ENCODE measurements at places on chromosomes 7 and 10.

GRCh38 chr7:67637023-67637358 is 640.4 kb downstream of the TYW1 start:
- no peak for DNase-seq

DNA sequence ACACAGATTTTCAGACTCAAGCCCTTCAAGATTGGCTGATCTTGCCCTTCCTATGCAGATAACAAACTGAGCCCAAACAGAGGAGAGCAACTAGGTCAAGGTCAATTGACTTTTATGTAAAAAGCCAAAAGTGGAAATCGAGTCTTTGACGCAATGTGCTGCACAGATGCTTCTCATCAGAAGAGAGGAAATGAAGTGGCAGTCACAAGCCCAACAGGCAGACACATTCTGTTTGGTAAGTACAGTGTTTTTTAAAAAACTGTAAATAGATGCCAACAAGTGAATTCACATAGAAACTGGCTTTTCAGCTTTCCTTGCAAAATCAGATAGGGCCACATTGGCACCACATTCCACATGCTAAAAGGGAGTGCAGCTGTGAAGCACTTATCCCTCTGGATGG is 606.6 kb downstream of the KCNMA1 start:
- no peak for DNase-seq

- DNase-seq: no peak
These were observed 27.5 kb upstream of the BTBD16 start for GRCh38 chr10:122243550-122243949.

- no peak for DNase-seq
These were observed 8.9 kb upstream of the GRK5 start for GRCh38 chr10:119198438-119198837.

DNA sequence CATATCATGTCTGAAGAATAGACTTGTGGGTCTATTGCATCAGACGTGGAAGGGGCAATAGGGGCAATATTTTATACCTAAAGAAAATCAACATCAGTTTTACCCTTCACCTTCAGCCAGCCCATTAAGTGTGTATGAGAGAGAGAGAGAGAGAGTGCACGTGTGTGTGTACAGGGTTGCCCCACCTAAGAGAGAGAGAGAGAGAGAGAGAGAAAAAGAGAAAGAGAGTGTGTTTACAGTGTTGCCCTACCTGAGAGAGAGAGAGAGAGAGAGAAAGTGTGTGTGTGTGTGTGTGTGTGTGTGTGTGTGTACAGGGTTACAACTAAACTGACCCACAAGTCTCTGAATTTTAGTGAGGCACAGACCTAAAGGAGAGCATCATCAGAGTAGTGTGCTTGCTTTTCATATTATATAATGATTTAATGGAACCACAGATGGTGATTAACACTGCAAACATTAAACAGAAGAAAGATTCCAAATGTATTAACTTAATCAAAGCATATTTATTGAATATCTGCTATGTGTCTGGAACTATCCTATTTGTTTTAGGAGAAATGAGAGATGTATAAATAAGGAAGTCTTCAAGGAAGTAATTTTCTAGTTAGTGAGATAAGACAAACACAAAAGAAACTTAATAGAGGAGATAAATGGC is 66.8 kb downstream of the CD36 start:
- no peak for DNase-seq

DNA sequence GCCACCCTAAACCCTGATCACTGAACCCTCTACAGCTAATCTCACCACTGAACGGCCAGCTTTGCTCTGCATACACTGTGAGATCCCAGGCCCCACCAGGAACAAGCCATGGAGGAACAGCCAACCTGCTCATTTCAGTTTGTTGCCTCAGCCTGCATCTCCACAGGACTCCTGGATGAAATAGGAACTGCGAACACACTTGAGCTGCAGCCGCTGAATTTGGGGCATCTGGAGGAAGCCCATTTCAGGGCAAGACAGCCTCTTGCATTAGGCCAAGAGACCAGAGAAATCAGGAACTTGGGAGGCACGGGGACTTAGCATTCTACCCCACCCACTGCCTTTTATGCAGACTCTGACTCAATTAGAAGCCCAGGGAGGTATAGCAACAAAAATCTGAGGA is 14.5 kb upstream of the EGR2 start:
- no peak for DNase-seq

- DNase-seq: no peak
These were observed 3.0 kb downstream of the GSAP start for GRCh38 chr7:77413128-77413527.

DNA sequence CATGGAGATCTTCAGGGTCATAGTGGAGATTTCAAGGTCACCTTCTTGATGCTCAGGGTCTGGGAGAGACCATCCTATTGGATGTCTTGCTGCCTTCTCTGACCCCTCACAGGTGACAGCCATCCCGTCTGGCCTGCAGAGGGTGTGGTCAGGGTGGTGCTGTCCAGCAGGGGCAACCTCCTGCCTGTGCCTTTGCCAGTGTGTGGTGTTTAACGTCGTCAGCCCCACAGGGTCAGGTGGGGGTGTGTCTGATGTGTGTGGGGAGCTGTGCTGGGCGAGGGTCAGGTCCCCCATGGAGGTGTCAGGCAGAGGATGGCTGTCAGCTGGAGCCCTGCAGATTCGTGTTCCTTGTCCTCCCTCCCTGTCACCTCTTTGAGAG is 16.5 kb downstream of the ADCY1 start:
- no peak for DNase-seq

DNA sequence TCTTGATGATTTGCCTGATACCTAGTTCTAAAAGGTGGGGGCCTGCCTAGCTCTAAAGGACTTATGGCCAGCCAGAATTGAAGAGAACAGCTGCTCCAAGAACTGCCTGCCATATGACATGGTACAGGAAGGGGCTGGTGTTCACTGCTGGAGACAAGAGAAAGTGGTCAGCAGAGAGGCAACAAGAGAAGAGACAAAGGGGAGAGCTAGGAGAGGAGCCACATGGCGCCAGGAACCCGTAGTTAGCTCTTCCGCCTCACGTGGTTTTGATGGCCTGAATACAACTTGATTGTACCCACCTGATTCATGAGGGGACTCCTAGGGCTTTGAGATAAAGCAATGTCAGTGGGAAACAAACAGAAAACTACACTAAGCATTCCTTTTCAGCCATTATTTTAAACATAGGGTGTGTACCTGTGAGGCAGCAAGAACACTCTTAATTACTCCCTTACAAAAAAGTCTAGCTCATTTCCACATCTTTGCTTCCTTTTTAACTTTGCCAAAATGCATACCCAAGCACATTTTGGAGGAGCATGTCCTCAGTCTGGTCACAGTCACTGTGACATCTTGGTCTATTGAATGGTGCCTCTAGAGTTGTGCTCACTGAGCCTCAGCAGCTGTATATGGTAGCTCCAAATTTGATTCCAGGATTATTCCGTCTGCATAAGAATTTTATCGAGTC is 71.6 kb downstream of the CCDC71L start:
- DNase-seq: no peak

GRCh38 chr7:92504563-92504962 is 23.8 kb downstream of the PEX1 start:
- no peak for DNase-seq

DNA sequence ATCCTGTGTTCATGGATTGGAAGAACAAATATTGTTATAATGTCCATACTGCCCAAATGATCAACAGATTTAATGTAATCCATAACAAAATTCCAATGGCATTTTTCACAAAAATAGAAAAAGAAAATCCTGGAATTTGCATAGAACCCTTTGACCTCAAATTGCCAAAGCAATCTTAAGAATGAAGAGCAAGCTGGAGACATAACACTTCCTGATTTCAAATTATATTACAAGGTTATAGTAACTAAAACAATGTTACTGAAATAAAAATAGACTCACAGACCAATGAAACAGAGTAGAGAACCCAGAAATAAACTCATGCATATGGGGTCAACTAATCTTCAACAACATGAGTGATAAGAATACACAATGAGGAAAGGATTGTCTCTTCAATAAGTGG is 302.5 kb downstream of the PHTF2 start:
- no peak for DNase-seq

- DNase-seq: no peak
These were observed 11.2 kb downstream of the USP6NL start for GRCh38 chr10:11600280-11600679.

DNA sequence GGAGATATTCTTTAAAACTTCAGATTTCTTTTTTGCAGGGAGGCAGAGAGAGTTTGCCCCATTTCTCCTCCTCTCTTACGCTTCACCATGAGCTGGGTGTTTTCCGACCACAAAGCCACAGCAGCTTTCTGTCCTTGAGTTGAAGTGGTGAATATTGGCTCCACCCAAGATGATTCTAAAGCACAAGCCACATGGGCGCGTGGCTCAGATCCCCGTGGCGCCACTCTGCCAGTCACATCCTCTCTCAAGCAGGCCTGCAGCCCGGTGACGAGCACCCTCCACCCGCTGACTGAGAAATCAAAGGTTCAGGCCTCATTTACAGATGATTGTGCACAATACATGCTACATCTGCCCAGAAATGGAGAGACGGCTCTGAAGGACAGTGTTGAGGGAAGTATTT is 27.6 kb upstream of the RNF32 start:
- DNase-seq: no peak

- DNase-seq: no peak
These were observed 216.1 kb upstream of the STEAP4 start for GRCh38 chr7:88522771-88523293.

- DNase-seq: no peak
These were observed 60.1 kb upstream of the FHIP2A start for GRCh38 chr10:114761205-114762193.

DNA sequence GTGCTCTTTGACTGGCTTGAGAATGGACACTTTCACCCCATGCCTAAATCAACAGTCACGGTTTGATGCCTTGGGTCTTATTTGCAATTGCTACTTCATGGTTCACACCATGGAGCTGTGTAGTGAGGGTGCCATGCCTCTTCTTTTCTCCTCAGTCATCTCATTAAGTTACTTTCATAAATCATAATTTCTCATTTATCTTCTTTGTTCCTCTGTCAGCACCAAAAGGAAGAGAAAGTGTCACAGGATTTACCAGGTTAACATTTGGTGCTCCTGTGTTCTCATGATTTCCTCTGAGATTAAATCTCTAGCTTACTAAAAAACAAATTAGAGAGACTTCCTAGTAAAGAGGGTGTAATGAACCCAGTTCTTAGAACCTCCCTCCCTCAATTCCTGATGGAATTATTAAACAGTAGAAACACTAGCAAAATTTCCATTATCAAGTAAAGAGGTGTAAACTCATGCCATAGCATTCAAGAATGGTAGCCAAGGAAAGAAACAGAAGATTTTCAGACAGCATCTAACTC is 75.7 kb downstream of the RAMP3 start:
- no peak for DNase-seq

DNA sequence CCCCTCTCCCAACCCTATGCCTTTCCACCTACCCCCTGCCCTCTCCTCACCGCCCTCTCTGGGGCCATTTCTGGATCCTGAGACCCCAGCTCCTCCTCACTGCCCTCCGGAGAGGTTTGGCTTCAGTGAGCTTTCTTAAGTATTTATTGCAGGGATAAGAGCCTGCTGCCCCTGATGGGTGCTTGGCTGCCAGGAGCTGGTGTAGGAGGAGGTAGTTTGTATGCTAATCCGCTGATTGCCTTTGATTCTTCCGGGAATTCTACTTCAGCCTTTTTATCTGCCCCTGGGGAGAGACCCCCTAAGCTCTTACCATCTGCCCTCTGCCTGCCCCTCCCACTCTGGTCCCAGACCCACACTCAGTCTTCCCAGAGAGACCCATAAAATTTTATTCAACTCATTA is 263.5 kb upstream of the PODXL start:
- DNase-seq: no peak

DNA sequence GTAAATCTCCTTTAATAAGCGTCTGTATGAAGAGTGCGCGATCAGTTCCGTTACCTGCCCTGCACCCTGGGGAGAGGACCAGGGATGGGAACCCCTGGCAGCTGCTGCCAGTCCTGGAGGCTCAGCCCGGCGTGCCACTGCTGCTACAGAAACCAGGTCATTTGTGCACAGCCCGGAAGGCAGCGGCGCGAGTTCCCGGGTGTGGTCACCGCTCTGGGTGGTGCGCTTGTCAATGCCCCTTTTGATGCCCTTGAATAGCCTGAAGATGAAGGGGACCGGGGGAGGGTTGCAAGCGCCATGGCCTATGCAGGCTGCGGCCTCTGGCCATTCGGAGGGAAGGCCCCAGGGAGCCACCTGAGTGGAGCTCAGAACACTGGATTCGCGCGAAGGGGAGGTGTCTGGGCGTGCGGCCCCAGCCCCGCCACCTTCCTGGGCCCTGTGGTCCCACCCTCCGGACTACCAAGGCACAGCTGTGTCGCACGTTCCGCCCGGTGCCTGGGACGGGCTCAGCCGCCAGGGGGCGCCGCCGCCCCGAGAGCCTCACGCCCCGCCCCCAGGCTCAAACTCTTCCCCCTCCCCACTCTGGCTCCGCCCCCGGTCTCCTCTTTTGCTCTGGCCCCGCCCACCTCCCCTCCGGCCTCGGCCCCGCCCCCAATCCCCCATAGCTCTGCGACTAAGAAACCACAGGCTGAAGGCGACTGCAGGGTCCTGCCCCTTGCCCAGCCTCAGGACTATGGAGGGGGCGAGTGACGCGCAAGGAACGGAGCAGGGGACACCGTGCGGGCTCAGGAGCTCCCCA is 16.5 kb downstream of the AP5Z1 start:
- DNase-seq: peak; percentile 26

DNA sequence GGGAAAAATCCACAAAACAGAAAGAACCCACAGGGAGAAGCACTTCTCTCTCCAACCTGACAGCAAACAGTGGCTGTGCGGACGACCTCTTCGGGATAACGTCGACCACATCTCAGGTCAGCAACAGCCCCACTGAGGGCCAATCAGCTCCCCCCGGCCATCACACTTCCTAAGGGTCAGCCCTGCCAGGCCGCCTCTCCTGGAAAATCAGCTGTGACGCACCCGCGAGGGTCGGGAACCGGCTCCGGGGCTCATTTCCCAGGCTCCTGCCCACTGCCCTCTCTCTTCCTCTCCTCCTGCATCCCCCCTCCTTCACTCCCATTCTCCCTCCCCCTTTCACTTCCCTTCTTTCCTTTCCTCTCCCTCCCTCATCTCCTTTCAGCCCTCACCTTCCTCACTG is 118.3 kb downstream of the DIP2C start:
- no peak for DNase-seq

DNA sequence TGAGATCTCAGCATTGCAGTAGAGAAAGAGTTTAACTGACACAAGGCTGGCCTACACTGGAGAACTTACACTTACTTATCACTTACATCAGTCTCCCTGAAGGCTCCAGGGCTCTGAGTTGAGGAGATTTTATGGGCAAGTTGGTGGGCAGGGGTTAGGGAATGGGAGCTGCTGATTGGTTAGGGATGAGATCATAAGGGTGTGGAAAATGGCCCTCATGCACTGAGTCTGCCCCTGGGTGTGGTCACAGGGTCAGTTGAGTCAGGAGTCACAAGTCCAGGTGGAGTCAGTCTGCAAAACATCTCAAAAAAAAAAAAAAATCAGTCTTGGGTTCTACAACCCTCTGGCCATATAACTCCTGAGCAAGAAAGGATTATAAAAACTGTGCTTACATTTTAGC is 60.5 kb downstream of the PPP1R17 start:
- DNase-seq: no peak

DNA sequence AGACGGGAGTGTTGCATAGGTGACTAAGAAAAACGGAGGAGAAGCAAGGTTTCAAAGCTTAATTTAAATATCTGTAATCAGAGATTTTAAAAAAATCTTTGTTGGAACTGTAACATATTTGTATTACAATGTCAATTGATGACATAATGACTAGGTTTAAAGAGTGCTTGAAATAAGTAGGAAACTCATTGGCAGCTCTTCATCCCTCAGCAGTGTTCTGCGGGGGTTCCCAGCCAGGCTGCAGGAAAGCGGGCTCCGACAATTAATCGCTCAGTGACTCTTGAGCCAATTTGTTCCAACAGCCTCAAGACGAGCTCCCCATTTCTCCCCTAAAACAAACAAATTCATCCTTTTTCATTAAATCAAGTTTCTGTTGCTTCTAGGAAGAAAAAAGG is 22.6 kb downstream of the CPXM2 start:
- DNase-seq: no peak
